ENCODE measurements at places on chromosomes 5 and 9.

DNA sequence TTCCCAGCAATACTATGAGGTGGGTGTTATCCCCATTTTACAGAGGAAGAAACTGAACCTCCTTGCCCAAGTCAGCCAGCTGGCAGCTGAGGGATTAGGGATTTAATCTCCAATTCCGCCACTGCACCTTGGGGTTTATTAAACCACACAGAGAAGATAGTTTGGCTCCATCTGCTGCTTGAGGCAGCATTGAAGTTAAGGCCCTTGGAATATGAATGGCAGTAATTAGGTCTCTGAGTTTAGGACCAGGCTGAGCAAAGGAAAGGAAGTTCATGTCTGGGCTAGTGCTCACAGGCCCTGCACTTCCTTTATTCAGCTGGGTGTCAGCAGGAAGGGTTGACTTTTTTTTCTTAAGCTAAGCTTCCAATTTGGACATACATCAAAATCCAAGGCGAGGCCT is 86.9 kb upstream of the GDNF start:
- no peak for DNase-seq

DNA sequence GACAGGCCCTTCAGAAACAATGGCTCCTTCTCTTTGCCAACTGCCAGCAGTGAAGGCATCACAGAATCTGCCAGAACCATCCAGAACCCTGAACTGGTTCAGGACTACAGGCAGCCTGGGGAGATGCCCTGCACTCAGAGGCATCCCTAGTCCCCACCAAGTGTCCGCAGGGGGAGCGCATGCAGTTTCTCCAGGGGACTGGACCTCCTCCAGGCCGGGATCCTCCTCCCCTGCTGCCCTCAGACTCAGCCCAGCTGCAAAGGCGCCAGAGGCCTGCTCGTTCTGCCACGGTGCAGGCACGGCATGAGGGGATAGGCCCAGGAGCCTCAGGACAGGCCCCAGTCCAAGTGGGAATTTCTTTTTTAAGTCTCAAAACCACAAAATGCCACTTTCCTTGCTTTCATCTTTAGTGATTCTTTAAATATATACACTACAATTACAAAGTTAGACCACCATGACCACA is 72.0 kb downstream of the SEMA4D start:
- no peak for DNase-seq

- DNase-seq, result no peak
Observed at GRCh38 chr5:61732369-61732768, 400.3 kb downstream of the ZSWIM6 start.

DNA sequence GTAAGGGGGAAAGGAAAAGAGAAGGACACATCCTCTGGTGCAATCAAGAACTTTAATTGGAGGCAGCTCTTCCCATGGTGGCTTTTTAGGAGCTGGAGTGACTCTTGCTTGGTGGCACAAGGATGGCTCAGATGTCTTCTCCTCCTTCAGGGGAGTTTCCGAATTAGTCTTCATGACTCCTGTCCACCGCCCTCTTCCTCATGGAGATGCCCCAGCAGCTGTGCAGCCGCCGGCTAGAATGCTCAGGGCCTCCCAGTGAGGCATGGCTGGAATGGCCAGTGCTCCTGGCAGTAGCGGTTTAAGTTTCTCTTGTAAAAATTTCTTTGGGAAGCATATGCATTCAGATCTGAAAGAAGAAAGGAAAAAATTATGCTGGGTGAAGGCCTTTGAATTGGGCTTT is 8.8 kb upstream of the TEX53 start:
- DNase-seq, result no peak

GRCh38 chr9:113648048-113648447 is 184.5 kb downstream of the RGS3 start:
- no peak for DNase-seq

- DNase-seq, result no peak
Observed at GRCh38 chr9:98610711-98611110, 98.0 kb downstream of the GABBR2 start.

GRCh38 chr5:120405923-120406322 is 58.2 kb upstream of the PRR16 start:
- no peak for DNase-seq

DNA sequence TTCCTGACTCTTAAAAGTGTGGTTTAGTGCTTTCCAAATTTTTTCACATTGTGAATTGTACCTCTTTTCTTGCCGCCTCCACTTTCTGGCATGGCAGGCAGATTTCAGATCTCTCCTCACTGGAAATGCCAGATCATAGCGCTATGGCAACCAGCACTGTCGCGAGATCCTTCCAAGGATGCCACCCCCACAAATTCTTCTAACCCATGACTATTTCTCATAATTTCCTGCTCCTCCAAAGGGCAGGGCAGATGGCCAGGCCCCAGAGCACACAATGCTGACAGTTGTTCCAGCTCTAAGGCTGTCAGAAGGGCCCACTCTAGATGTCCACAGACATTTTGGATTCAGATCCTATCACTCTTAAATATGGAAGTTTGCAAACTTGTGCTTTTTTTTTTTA is 446.2 kb upstream of the RIOK2 start:
- peak; percentile 26 for DNase-seq

DNA sequence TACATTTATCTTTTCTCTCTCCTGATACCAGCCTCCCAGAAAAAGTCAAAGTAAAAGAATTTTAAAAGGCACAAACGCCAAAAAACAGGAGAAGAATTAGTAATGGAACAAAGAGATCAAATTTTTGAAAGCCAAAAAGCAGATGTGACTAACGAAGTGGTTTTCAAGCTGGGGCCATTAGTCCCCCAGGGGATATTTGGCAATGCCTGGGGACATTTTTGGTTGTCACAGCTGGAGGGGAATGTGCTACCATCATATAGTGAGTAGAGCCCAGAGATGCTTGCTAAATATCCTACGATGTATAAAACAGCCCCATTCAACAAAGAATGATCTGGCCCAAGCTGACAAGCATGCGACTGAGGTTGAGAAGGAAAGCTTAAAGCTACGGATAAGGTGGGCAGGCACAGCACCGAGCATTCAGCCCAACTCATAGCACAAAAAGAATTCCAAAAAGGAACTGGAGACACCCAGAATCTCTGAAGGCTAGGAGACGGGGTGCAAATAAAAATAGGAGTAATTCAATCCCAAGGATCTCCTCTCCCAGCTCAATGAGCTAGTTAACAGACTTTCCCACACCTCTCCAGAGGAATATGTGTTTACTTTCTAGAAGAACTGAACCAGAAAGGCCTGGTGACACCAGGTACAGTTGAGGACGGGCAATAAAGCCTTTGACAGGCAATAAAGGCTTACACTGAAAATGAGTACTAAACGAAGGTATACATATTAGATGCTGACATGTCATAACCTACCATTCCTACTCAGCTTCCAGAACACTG is 269.0 kb downstream of the DENND1A start:
- DNase-seq, result no peak

DNA sequence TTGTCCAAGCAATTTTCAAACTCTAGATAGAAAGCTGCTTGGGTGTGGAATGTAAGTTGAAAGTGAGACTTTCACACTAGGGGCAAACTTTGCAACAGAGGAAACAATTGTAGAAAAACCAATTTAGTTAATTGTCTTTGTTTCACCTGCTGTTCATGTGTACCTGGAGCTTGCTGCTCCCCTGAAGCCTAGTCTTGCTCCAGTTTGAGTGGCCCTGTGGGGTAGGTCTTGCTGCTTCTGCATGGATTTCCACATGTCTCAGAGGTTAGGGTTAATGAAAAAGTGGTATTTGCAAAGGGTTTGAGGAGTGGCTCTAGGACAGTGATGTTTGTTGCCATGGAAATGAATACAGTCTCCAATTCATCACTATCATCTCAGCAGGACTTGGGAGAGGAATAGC is 182.2 kb downstream of the FSTL4 start:
- DNase-seq, result no peak

GRCh38 chr9:129258124-129258822 is 80.2 kb upstream of the IER5L start:
- peak; percentile 94 for DNase-seq

DNA sequence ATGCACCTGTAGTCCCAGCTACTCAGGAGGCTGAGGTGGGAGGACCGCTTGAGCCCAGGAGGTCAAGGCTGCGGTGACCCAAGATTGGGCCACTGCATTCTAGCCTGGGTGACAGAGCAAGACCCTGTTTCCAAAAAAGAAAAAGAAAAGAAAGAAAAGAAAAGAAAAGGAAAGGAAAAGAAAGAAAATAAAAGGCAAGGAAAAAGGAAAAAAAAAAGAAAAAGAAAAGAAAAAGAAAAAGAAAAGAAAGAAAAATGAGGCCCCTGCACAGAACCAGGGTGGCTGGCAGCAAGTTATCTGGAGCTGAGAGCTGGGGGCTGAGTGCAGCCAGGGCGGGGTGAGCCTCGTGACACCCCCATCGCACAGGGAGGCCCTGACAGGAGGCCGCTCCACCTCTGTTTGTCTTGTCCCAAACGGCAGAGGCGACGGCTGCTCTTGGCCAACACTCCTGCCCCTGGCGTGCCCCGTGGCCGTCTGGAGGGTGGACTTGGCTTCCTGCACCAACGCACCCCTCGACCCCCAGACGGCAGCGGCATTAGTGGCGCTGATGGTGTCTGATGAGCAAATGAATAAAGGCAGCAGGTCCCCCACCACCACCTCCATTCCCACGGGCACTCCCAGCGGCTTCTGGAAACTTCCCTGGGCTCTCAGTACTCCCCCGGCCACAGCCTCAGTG is 16.7 kb downstream of the EXD3 start:
- DNase-seq, result no peak

- no peak for DNase-seq
Observed at GRCh38 chr9:112868461-112868860, 22.2 kb downstream of the SLC46A2 start.

DNA sequence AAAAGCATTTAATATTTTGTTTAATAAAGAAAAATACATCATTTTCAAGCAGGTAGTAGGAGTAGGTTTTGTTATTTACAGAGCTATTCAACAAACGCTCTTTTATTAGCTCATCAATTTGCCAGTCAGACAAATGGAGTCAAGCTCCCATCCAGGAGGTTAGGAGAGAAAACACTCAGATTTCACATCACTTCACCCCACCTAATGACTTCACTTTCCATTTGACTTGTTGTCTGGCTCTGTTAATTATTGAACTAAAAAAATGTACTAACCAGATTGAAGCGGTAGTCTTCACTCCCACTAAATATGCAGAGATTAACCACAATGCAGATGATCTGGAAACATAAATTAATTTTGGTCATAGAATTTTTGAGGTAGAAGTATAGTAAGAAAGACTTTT is 193.6 kb upstream of the VCAN start:
- no peak for DNase-seq

DNA sequence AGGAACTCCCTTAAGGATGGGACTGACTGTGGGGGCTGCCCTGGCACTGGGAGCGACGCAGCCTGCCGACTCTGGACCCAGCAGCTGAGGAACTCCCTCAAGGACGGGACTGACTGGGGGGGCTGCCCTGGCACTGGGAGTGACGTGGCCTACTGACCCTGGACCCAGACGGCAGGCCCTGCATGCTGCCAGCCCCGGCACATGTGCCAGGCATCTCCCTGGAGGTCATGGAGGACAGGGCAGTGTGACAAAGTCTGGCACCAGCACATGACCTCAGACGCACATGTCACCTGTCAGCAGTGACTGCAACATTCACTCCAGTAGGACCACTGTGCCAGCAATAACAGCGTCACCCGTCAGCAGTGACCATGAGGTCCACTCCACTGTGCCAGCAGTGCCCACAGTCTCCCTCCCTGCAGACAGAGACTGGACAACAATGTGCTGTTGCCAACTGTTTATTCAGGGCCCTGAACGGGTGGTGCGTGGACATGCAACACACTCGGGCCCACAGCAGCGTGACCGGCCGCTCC is 4.5 kb downstream of the FBXW5 start:
- DNase-seq, result peak; percentile 84

- peak; percentile 61 for DNase-seq
Observed at GRCh38 chr9:127835991-127836516, 18.4 kb downstream of the ENG start.

DNA sequence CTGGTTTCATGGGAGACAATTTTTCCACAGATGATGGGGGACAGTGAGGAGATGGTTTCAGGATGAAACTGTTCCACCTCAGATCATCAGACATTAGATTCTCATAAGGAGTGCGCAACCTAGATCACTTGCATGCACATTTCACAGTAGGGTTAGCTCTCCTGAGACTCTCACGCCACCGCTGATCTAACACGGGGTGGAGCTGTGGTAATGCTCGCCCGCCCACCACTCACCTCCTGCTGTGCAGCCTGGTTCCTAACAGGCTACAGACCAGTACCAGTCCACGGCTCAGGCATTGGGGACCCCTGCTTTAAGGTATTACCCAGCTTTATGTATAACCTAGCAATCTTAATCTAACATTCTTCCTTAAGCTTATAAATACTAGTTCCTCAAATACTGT is 35.6 kb downstream of the TTC39B start:
- DNase-seq, result no peak

DNA sequence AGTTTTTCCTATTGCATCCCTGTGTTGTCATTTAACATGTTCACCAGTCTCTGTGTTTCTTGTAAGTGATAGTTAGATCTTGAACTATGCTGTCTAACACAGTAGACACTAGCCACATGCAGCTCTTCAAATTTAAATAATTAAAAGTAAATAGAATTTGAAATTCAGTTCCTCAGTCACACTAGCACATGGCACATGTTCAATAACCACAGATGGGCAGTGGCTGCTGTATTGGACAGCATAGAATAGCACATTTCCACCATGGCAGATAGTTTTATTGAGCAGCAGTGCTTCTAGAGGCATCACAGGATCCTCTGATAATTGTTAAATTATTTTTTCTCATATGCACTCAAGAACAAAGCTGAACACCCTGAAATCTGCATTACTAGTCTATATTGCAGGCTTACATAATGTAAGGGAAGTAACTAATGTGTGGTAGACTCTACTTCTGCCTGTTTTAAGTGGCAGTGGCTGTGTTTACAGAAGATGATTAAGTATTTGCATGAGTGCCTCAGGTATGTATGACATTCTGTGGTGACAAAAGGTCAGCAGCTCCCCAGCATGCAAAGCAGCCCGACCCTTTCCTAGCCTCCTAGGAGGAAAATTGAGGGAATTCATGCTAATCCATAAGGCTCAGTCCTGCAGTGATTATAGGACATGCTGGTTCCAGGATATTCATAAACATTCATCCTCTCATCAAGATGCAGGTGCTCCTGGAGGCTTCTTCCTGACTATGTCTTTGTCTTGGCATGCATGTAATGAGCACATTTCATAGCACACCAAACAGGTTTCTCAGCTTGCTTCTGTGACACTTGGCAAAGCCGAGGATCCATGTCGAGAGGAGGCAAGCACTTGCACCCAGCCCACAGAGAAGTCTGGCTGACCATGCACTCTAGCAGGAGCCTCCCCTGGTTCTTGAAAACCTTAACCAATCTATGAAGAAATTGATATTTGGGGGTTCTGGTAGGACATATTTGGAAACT is 45.5 kb downstream of the SH3RF2 start:
- no peak for DNase-seq

DNA sequence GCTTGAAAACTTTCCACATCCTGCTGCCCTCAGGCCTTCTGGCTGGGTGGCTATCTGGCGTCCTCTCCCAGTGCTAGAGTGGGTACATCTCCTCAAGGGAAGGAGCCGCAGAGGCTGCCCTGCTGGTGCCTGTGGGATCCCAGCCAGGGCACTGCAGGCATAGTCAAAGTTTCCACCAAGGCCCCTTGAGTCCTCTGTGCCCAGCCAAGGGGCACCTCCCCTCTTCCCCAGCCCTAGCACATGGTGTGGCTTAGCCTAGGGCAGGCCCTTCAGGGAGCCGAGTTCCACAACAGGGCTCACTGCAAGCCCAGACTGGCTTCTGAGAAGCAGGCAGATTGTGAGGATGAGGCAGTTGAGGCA is 103.2 kb downstream of the RGS3 start:
- DNase-seq, result no peak

- no peak for DNase-seq
Observed at GRCh38 chr9:131204285-131204684, 72.0 kb downstream of the FAM78A start.

Data from heart right ventricle (tissue), 16 donors.